Stimulated activated CD4-positive, alpha-beta T cell treated with anti-CD3 and anti-CD28 coated beads, Interleukin-15, amount 100 ng/mL, for 24 hours (primary cell): ENCODE measurements at places on chromosomes 3 and 15.

DNA sequence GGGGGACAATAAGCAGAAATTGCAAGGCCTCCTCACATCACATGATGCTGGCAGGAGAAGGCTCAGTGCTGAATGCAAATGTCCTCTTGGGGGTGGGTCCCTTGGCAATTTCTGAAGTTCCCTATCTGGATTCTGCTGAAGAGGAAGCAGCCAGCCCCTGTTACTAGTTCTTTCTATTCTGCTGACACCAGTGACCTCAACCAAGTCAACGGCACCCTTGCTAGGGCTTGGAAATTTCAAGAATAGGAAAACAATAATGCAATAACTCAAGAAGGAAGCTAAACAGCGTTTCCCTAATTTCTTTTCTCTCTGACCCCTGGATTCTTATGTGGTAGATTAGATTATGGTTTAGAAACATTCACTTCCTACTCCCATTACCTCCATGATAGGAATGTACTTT is 46.2 kb upstream of the FOXP1 start:
- no peak for DNase-seq

- no peak for DNase-seq
Measured at GRCh38 chr3:120741320-120741719, 996 bp downstream of the RABL3 start.

DNA sequence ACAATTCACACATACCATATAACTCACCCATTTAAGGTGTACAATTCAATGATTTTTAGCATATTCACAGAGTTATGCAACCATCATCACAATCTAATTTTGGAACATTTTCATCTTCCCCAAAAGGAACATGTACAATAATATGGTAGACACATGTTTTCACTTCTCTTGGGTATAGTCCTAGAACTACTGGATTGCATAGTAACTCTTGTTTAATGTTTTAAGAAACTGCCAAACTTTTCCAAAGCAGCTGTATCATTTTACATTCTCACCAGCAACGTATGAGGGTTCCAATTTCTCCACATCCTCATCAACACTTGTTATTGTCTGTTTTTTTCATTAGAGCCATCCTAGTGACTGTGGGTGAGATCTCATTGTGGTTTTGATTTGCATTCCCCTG is 14.3 kb downstream of the BNC1 start:
- DNase-seq = no peak

DNA sequence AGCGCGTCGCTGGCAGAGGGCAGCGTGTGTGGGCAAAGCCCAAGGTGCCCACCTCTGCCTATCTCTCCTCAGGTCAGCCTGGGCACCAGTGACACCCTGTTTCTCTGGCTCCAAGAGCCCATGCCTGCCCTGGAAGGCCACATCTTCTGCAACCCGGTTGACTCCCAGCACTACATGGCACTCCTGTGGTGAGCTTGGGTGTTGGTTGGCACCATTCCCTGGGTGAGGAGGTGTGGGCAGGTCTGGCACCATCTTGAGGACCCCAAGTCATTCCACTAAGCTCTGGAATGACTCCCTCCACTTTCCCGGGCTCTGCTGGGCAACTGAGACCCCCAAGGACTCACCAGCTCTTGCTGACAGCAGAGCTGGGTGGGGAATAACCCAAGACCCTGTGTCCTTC is 28.5 kb downstream of the XYLB start:
- DNase-seq = no peak

GRCh38 chr15:74844319-74845207 is 1.6 kb upstream of the ULK3 start:
- DNase-seq = no peak

DNA sequence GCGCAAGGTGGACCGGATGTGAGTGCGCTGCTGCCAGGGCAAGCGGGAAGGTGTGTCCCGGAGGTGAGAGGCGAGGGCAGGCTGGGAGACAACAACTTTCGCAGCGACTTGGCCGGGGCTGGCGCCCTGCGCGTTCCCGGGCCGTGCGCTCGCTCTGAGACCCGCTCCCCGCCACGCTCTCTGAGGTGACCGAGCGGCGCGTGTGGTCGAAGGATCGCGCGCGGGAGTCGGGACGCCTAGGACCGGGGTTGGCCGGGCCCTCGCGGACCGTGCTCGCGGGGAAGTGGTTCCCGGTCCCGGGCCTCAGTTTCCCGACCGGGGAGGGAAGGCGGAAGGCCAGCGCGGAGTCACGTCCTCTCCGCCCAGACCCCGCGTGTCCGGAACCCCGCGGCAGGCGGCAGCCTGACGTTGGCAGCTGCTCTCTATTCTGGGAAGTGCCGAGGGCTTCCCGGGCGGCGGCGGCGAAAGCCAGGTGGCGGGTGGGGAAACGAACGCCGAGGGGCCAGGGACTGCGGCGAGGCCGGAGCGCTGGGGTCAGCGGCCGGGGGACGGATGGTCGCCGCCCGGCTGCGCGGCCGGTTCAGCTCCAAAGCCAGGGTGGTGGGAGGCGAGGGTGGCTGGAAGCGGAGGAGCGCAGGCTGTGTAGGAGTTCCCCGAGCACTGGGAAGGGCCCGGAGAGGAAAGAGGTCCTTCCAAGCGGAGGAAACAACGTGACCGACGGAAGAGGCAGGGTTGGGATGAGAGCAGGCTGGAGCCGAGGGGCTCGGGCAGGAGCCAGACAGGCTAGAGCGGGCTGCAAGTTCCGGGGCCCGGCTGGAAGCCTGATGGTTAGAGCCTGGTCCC is 1.0 kb upstream of the IGF2BP2 start:
- DNase-seq = peak; percentile 71

GRCh38 chr3:189710620-189711402 is 79.6 kb downstream of the TP63 start:
- peak; percentile 4 for DNase-seq

DNA sequence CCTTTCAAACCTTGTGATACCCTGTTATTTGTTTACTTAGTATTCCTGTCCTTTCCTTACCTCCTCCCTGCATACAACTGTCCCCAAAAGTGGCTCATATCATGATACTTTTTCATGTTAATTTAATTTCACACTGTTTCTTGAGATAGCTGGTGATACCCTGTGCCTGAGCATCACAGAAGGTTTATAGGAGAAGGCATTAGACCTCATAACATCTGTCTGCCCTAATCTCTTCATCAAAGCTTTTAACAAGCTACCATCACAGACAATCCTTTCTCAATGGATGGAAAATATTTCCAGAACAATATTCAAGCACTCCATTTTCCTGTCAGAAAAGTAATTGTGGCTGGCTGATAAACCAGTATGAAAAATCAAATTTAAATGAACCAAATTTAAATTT is 81.6 kb downstream of the SSR3 start:
- DNase-seq = no peak

GRCh38 chr3:42829628-42830436 is 20.6 kb downstream of the ACKR2 start:
- no peak for DNase-seq

GRCh38 chr3:162718697-162719096 is 1222.1 kb downstream of the OTOL1 start:
- DNase-seq = no peak

- no peak for DNase-seq
Measured at GRCh38 chr3:79162653-79163052, 605.1 kb downstream of the ROBO1 start.

DNA sequence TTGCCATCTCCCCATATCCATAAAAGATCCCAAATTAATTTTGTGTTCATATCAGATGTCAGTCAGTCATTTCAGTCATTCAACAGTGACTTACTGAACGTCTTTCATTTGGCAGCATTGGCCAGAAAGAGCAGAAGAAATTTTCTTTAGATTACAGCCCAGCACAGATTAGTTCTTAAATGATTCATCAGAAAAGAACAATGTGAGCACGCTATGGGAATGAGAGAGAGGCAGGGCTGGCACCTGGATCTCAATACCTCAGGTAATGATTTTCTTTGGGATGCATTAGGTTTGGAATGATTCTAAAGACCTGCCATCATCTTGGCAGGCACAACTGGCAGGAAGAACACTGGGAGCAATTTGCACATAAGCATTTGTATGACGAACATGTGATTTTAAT is 41.6 kb downstream of the FBN1 start:
- DNase-seq = no peak

- no peak for DNase-seq
Measured at GRCh38 chr3:130488288-130488687, 28.7 kb upstream of the COL6A6 start.

DNA sequence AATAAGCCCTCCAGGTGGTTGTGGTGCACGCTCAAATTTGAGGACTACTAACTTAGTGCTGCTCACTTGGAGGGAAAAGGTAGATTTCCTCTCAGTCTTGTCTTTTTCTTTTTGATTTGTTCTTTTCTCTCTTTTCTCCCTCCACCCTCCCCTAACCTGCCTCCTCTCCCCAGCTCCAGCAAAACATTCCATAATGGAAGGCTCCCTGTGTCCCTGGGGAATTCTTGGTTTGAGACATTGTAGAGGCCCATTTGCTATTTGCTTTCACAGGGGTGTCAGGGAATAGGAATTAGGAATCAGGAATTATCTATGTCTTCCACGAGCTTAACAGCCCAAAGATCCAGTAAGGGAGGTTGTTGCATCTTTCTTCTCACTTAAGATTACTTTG is 136.8 kb upstream of the UMPS start:
- no peak for DNase-seq

GRCh38 chr15:39743611-39744010 is 39.0 kb downstream of the FSIP1 start:
- no peak for DNase-seq

GRCh38 chr3:113249601-113250000 is 38.2 kb downstream of the BOC start:
- no peak for DNase-seq

DNA sequence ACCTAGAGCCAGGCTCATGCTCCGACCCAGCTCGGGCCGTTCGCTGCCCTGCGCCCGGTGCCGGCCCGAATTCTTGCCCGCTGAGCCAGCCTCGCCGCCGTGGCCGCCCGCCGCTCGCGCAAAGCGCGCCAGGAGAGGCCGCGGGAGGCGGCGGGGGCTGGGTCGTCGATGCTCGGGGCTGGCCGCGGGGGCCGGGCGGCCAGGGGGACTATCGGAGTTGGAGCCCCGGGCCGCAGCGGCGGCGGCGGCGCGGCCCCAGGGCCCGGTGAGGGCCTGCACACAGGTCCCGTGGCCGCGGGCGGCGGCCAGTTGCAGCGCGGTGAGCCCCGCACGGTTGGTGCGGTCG is 1.1 kb downstream of the ANKRD63 start:
- DNase-seq = no peak

- no peak for DNase-seq
Measured at GRCh38 chr3:114645392-114645791, 351.6 kb downstream of the TIGIT start.

GRCh38 chr3:120506828-120507774 is 56.3 kb upstream of the FSTL1 start:
- DNase-seq = peak; percentile 12

DNA sequence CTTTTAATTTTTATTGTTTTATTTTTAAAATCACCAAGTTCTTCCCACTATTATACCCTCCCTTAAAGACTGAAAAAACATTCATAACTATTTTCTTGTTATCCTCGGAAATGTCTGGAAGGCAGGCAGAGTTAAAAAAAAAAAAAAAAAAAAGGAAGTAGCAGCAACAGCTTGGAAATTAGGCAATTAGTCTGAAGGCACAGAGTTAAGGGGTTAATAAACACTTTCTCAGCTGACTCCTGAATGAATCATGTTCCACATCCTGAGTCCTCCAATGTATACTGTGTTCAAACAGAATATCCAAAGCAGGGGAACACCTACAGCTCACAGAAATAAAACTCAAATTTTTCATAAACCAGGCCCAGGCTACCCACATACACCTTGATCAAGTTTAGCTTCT is 5.8 kb downstream of the HEXA start:
- no peak for DNase-seq

DNA sequence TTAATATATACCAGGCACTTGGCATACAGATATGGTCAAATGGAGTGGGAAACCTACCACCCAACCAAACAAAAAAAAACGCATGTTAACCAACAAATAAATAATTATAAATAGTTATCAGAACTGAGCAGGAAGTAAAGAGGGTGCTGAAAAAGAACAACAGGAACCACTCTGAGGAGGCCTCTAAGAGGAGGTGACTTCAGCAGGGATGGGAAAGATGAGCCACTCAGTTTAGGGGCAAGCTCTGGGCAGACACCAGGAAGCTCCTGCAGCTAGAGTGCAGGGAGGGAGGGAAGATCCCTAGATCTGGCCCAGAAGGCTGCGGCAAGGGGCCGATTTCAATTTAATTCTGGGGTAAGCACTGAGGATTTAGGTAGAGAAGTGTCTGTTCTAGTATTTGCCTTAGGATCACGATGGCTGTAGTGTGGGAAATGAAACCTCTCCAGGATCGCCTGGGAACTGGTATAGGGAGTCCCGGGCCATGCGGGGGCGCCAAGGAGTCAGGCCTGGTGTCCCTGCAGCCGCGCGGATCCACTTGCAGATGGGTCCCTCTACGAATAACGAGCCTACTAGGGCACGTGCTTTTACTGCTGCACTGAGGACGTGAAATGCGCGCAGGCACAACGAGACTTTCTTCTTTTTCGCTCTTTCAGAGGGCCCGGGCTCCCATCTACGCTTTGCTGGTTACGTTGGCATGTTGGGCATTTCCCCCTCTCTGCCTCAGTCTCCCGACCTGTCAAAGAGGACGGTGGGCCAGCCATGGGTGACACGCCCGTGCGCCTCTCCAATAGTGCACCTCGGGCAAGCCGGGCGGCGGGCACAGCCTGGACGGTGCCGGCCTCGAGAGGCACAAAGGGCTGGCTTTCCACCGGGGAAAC is 1.5 kb upstream of the LIMD1 start:
- peak; percentile 83 for DNase-seq

- no peak for DNase-seq
Measured at GRCh38 chr3:39961230-39961629, 151.8 kb downstream of the MYRIP start.

DNA sequence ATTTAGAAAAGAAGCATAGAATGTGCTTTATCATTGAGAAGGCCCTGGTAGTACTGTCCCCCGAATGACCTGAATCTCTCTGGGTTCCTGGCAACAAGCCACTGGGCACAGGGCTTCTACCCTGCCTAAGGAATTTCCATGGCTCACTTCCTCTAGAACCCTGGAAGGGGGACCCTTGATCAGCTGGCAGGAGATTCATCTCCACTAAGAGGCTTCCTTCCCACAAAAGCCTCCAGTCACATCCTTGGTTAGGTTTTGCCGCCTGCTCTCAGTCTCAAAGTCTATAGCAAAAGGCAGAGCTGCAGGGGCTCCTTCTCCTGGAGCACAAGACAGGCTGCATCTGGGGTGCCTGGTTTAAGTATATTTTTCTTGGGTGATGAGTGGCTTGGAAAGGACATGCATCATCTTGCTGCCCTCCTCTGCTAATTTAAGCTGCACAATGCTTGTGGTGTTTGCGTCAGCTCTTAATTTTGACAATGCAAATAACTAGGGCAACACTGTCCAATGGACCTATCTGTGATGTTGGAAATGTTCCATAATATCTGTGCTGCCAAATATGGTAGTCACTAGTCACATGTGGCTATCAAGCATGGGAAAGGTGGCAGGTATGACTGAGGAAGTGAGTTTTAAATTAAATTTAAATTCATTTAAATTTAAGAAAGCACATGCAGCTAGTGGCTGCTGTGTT is 33.4 kb upstream of the RARRES1 start:
- DNase-seq = no peak

- no peak for DNase-seq
Measured at GRCh38 chr3:24715171-24715792, 220.6 kb upstream of the THRB start.

GRCh38 chr15:69661871-69662644 is 209.4 kb downstream of the RPLP1 start:
- DNase-seq = no peak
